ENCODE measurements at places on chromosomes 11 and 22.

DNA sequence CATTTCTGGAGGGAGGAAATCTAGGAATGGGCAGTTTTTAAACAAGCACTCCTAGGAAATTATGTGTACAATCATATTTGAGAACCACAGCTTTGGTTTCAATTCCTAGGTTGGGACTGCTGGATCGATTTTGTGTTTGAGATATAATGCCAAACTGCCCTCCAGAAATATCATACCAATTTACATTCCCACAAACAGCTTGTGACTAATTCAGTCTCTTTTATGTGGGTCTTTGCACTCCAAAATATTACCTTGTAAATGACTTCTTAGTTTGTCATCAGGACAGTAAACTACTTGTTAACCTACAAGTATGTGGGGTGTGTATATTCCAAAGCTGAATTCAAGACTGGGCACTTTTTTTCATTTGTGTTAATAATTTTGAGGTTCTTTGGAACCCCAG is 9.8 kb upstream of the BARX2 start:
- DNase-seq, result no peak

DNA sequence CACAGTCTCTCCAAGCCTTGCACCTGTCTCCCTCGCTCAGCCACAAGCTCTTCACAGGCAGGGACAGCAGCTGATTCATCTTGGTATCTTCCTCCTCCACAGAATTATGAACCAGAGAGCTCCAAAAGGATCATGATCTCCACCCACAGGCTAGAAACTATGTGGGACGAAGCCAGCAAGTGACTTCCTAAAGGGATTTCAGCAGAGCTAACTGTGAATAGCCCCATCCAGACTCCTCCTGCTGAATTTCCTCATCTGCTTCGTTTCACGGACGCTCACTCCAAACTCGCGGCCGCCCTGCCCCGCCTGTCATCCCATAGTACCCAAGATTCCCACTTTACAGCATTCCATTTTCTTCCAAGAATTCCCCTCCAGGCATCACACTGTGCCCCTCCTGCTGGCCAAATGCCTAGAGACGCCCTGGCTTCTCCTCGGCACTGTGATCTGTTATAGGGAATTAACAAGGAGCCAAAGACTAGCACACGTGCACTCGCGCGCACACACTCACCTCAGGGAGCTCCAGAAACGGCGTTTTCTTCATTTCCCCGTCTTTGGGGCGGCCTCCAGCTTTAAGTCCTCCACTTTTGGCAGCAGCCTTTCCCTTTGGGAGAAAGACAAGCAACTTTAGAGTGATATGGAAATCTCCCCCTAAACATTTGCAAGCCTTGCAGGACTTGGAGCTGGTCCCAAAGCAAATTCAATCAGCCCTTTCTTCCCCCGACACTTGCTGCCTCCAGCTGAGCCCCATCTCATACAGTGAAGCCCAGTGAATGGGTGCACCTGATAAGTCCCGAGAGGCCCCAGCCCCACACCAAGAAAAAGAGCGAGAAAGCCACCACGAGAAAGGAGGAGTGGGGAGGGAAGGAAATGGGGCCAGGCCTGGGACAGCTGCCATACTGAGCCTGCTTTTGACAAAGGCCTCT is 35.5 kb downstream of the SPATA19 start:
- no peak for DNase-seq

GRCh38 chr22:36737776-36738175 is 34.2 kb upstream of the CACNG2 start:
- no peak for DNase-seq

DNA sequence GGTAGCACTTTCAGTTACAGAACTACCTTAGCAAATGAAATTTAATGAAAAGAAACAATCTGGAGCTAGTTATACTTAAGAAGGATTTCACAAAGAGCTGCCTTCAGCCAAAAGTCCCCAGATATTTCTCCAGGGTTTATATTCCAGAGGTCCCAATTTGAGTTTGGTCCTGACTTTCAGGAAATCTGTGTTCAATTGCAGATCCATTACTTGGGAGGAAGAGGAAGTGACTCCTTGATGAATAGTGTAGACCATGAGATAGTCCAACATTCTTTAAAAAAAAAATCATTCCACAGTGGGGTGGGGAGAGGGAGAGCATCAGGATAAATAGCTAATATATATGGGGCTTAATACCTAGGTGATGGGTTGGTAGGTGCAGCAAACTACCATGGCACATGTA is 117.6 kb upstream of the ARHGAP20 start:
- DNase-seq, result no peak

GRCh38 chr11:113153847-113154246 is 160.5 kb upstream of the TTC12 start:
- no peak for DNase-seq

Data from esophagus squamous epithelium (tissue), 5 donors.